ENCODE measurements at places on chromosomes 1 and 21.

- DNase-seq = no peak
Measured at GRCh38 chr1:33897092-33897725, 33.3 kb downstream of the HMGB4 start.

DNA sequence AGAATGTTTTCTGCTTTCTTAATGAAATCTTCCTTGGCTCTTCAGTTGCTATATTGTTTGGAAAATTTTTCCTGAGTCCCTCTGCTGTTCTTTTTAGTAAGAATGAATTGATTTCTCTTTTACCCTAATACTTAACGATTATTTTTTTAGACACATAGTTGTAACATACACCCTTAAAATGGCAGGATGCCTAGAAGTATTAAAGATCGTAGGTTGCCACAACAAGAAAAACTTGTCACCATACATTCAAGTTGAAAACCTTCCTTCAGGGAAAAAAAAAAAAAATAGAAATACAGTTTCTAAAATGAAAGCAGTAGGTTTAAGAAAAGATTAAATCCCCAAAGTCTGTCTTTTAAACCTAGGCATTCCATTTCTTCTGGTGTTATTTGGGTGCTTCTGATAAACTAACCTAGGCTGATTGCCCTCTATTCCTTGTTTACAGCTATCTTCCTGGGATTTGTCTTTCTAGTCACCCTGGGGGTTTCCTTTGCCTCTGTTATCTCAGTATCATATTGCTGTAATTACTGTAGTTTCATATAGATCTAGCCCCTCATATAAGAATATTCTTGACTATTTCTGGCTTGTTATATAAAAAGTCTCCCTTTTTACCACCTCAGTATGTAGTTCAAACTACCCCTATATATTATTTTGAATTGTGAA is 16.8 kb downstream of the SUCO start:
- DNase-seq = no peak

GRCh38 chr21:33028773-33029384 is 3.1 kb downstream of the OLIG2 start:
- no peak for DNase-seq

- peak; percentile 26 for DNase-seq
Measured at GRCh38 chr1:184753608-184754475, 816 bp downstream of the EDEM3 start.

- no peak for DNase-seq
Measured at GRCh38 chr1:230139741-230140140, 72.7 kb downstream of the GALNT2 start.

- no peak for DNase-seq
Measured at GRCh38 chr1:244306544-244306943, 145.2 kb downstream of the ADSS2 start.

DNA sequence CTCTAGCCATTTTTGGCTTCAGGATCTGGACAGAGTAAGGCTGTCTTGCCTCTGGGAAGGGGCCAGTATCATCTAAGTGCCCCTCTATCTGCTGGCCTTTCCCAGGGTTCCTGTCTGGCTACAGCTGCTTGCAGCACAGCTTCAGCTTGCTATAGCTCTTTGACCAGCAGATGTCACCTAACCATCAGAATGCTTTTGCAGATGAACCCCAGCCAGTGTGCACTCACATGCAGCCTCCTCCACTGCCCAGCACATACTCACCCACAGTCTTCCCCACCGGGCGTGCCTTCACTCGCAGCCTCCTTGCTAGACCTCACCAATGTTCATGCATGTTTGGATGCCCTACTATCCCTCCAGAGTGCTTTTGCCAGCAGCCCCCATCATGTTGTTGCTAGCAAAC is 769.0 kb downstream of the BRINP3 start:
- no peak for DNase-seq

DNA sequence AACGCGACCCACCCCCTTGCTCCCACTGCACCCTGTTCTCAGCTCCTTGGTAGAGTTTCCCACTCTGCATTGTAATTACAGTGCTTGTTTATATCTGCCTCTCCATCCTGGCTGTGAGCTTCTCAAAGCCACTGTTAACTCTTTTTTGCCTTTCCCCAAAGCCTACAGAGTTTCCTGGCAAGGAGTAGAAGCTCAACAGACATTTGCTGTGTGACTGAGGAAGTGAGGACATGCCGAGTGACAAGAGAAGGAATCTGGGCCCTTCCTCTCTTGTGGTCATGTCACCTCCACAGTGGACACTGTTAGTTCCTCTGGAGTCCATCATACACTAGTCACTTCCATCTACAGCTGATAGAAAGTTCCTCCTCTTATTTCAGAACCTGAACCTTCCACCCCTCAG is 6.1 kb upstream of the IGSF8 start:
- DNase-seq = no peak

- DNase-seq = no peak
Measured at GRCh38 chr1:154813300-154813816, 56.7 kb downstream of the KCNN3 start.

- no peak for DNase-seq
Measured at GRCh38 chr1:8408151-8408839, 90.4 kb downstream of the SLC45A1 start.

DNA sequence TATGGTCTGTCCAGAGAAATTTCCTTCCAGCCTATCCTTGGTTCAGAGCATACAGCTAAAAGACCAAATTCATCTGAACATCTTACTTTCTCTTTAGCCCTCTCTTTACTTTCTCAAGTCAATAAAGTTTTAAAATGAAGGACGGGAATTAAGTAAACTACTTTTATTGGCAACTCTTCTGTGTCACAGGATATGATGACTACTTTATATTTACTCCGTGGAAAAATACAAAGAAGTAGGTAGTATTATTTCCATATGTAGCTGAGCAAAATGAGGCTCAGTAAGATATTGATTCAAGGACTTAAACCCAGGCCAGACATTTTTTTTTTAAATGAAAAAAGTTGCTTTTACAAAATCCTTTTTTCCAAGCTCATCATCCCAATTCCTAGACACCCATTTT is 151.2 kb upstream of the DPYD start:
- no peak for DNase-seq

DNA sequence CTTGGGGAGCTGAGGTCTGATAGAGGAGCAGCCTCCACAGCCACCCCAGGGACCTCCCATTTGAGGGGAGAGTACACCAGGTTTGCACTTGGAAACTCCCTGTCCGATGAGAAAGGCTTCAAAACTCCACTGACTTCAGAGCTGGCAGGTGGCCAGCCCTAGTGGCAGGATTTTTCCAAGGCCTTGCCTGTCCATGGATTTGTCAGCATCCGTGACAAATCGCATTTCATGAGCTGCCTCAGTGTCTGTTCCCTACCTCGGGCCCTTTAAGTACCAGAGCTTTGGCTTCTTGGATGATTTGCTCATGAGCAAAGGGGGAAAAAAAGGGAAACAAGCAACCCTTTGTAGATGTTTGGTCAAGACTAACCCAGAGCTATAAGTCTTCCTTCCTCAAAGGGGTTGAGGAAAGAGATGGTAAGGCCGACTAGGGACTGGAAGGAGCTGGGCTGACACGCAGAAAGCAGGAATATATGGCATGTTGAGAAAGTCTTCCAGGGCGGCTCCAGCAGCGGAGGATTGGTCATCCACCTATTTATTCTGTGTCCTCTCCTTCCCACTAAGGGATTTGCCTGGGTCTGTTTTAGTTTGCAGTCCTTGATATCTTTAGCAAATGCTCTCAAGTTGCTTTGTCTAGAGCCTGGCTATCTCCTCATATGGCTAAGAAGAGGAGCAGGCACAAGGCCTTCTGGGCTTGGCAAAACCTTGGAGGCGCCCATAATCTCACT is 2.7 kb upstream of the HSPG2 start:
- DNase-seq = no peak

DNA sequence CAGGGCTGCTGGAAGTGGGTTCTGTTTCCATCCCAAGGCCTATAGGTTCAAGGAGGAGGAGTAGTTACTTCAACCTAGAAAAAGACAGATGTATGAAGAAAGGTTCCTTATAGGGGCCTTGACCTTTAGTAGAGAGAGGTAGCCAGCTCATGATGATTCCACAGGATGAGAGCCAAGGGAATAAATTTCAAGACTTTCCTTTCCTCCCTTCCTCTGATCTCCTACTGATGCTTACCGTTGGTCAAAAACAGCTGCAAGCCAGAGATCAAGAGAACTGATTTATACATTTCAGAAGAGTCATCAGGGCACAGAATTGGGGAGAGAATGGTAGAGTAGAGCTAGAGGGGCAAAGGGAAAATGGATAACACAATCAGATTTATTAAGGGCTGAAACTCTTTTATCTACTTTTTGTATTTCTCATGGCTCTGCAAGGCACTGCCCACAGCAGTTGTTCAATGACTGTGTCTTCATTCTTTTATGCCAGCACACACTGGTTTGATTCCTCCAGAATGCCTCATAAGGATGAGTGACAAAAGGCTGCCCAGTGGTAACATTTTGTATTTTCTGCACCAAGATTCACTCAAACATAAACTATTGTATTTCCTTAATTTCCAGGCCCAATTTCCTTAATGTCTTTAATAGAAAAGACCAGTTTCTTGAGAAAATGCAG is 37.4 kb downstream of the AK5 start:
- no peak for DNase-seq

GRCh38 chr21:25977068-25977611 is 193.4 kb downstream of the APP start:
- no peak for DNase-seq

DNA sequence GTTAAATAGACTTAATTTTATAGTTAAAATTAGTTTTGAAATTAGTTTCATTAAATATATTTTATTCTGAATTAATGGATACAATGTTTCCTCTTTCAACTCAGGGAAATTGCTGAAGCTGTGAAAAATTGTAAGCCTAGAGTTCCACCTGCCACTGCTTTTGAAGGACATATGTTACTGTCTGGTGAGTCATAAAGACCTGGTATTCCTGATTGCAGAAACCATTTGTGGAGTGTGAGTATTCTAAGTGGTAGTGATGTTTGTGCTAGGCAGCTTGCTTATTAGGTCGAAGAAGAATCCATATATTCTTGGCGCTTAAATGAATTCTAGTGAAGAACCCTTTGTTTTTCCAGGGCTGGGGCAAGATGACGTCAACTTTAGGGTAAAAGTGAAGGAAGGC is 34.0 kb downstream of the MTR start:
- DNase-seq = no peak

DNA sequence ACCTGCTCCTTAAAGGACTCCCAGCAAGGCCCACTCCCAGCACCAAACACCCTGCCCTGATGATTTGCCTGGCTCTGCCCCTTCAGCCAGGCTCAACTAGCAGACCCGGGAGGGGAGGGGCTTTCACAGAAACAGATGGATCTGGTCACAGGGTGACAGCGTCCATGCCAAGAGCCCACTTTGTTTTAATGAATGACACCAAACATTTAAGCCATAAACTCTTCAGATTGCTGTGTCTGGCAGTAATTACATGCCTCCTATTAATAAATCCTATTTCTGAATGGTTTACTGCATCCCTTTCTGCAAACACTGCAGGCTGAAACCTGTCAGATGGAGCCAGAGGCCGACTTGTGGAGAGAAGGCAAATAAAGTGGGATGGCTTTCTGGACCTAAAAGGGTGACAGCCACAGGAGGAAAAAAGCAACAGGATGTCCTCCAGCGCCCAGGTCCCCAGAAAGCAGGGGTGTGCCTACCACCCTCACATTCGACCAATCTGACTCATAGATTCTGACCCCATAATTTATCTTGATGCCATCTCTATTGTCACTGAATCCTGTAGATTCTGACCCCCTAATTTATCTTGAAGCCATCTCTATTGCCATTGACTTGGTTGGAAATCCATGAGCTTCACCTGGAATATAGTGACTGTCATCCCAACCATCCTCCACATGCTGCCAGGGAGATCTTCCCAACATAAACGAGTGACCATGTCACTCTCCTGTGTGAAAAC is 200.9 kb downstream of the PLPP3 start:
- no peak for DNase-seq

GRCh38 chr1:228487336-228488124 is at the start of gene RNF187:
RNF187 (plus strand) TSS chr1:228487382.
- DNase-seq = peak; percentile 58

DNA sequence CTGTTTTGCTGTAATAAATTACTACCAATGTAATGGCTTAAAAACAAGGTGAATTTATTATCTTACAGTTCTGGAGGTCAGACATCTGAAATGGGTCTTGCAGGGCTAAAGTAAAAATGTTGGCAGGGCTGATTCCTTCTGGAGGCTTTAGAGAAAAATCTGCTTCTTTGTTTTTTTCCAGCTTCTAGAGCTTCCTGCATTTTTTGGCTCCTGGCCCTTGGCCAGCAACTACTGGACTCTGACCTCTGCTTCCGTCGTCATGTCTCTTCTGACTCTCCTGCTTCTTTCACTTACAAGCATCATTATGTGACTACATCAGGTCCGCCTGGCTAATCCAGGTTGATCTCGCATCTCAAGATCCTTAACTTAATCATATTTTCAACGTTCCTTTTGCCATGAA is 350.9 kb downstream of the S1PR1 start:
- no peak for DNase-seq

GRCh38 chr1:240515505-240515904 is 96.5 kb downstream of the GREM2 start:
- no peak for DNase-seq

DNA sequence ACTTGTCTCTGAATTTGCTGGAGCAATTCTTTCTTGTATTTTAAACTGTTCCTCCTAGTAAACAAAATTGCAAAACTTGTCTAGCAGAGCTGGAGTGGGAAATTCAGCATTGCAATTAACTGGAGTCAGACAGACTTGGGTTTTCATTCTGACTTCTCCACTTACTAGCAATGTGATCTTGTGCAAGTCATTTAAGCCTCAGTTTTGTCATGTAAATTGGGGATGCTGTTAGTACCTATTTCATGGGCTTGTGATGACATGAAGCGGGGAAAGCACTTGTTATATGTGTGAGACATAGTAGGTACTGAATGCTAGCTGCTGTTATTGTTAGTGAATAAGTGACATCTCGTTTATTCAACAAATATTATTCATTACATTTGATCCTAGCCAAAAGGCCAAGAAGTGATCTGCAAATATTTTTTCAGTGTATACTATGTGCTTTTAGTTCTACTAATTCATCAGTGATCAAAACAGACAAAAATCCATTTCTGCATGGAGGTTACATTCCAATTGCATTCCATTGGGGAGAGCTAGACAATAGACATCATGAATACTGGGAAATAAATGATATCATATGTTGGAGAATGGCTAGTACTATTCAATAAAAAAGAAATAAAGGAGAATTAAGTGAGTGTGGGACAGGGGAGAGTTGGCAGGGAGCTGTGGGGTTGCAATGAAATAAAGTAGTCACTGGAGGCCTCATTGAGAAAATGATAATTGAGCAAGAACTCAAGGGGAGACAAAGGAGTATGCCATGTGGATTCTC is 47.1 kb downstream of the CACHD1 start:
- no peak for DNase-seq

GRCh38 chr1:149884433-149885338 is 14.7 kb upstream of the BOLA1 start:
- no peak for DNase-seq

DNA sequence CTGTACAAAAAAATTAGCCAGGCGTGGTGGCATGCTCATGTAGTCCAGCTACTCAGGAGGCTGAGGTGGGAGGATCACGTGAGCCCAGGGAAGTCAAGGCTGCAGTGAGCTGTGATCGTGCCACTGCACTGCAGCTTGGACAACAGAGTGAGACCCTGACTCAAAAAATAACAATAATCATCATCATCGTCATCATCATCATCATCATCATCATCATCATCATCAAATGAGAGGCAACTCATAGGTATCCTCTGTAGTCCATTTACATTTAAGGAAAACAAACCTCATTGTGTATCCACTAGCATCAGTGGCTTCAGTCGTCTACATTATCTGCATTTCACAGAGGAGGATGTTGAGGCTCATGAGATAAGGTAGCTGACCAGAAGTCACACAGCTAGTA is 68.8 kb upstream of the SELENON start:
- no peak for DNase-seq
